HT1080 (cell line): ENCODE measurements at places on chromosomes 2 and 18. TPM values are rescaled to one million over a fixed set of nuclear protein-coding genes. Genes with fewer than 3 reads are reported as not detected.

The ATP8B1 gene
- 15.7 and 16.6 TPM in 2 replicates for total RNA-seq

The CDKL4 gene
- total RNA-seq: not detected in 2 replicates

The RBKS gene
- 0.50 and 0.71 TPM in 2 replicates for total RNA-seq

GRCh38 chr2:238816291-238816690, 31.6 kb upstream of the TWIST2 start:
- no peak for DNase-seq

GRCh38 chr2:168587307-168587706, 131.2 kb downstream of the CERS6 start:
- no peak for DNase-seq

DNA sequence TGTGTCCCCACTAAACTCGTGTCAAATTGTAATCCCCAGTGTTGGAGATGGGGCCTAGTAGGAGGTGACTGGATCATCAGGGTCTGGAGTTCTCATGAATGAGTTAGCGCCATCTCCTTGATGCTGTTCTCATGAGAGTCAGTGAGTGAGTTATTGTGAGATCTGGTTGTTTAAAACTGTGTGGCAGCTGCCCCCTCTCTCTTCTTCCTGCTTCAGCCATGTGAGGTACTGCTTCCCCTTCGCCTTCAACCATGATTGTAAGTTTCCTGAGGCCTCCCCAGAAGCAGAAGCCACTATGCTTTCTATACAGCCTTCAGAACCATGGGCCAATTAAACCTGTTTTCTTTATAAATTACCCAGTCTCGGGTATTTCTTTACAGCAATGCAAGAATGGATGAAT, 50.4 kb downstream of the AP1S3 start:
- DNase-seq: no peak

DNA sequence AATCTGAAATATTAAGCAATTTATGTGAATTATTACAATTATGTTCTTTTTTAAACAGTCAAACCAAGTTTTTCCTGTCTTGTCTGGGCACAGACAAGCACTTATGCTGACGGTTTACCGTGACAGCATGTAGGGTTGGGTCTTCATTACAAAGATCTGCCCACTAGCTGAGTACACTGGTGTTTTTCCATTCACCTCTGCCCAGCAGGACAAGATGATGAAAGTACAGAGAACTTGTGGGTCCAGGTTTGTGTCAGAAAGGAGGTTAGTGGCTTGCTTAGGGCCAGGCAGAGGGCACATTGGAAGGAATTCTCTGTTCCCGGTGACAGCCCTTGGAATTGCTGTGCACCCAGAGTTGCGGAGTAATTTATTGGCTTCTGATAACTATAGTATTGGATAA, 14.0 kb downstream of the NABP1 start:
- no peak for DNase-seq

- no peak for DNase-seq
Measured at GRCh38 chr2:236105955-236106607, 62.1 kb downstream of the GBX2 start.

DNA sequence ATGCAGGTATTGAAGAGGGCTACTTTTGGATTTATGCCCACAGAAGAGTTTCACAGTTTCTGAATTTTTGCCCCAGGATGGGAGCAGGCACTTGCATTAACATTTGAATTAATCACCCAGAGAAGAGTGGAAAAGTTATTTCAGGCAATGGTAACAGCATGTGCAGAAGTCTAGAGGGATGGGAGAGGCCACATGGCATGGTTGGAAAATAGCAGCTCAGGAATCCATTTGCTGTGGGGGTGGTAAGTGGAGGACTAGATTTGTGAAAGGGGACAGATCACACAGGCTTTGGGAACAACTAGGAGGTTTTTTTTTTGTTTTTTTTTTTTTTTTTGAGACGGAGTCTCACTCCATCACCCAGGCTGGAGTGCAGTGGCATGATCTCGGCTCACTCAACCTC, 65.2 kb downstream of the NEDD4L start:
- no peak for DNase-seq
